GM10248 (cell line): ENCODE measurements at places on chromosomes 7 and 10.

GRCh38 chr10:132265890-132266496 lies 41.8 kb downstream of the STK32C start:
- no peak for DNase-seq

GRCh38 chr10:71763352-71764127 lies 9.8 kb downstream of the VSIR start:
- DNase-seq: no peak

- DNase-seq: no peak
These were observed 2.1 kb upstream of the AKR1D1 start for GRCh38 chr7:138074121-138074520.

- no peak for DNase-seq
These were observed 29.3 kb downstream of the CYTH3 start for GRCh38 chr7:6243168-6243567.

DNA sequence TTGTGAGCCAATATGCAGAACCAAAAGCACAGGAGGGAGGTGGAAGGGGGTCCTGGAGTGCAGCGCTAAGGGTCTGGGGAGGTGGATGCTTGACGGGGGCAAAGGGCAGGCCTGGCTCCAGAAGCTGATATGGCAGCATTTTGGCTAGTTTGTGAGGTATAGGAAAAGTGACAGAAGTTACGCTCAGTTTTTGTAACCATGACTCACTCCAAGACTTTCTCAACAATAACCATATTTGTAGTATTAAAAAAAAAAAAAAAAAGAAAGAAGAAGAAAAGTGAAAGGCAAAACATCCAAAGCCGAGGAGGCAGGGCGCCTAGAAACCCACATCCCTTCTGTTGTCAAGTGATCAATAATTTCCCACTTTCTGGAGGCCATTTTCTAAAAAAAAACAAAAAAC lies 92.3 kb downstream of the RNF216 start:
- no peak for DNase-seq

GRCh38 chr7:44380831-44381493 lies 55.6 kb upstream of the CAMK2B start:
- no peak for DNase-seq

- no peak for DNase-seq
These were observed 88.0 kb upstream of the PRSS58 start for GRCh38 chr7:142345811-142346210.

DNA sequence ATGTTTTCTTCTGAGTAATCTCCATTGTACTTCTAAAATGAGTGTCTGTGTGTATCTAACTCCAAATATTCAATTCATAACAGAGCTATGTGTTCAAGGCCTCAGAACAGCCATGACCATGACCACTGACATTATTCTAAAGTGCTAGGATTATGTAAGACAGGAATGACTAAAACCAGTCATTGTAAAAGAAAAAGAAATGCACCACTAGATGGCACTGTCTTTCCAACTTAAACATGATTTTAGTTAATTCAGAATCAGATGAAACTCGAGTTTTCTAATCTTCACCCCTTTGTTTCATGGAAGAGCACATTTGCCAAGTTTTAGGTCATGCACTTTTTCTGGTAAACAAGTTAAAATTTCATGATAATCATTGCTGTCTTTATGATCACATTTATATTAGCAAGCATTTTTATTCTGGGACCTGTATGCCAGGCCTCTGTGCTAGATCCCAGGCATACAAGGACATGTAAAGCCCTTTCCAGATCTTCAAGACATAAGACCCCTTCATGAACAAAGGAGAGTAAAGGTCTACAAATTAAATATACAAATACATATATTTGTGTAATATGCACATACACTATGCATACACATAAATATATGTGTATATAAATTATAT lies 26.1 kb upstream of the RSU1 start:
- peak; percentile 22 for DNase-seq

DNA sequence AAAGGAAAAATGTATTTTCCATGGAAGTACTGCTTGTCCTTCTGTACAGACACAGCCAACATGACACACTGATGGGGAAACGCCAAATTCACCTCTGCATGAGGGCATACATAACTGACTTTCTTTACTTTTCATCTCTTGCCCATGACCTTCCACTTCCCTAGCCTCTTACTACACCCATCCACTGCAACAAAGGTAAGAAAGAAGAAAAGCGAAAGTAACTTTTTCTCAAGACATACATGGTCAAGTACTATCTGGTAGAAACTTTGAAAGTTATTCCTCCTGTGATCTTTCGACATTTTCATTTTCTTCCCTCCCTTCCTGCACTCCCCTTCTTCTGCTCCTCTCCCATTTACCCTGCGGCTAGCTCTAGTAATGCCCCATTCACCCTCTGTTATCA lies 130.8 kb downstream of the USP6NL start:
- DNase-seq: no peak

DNA sequence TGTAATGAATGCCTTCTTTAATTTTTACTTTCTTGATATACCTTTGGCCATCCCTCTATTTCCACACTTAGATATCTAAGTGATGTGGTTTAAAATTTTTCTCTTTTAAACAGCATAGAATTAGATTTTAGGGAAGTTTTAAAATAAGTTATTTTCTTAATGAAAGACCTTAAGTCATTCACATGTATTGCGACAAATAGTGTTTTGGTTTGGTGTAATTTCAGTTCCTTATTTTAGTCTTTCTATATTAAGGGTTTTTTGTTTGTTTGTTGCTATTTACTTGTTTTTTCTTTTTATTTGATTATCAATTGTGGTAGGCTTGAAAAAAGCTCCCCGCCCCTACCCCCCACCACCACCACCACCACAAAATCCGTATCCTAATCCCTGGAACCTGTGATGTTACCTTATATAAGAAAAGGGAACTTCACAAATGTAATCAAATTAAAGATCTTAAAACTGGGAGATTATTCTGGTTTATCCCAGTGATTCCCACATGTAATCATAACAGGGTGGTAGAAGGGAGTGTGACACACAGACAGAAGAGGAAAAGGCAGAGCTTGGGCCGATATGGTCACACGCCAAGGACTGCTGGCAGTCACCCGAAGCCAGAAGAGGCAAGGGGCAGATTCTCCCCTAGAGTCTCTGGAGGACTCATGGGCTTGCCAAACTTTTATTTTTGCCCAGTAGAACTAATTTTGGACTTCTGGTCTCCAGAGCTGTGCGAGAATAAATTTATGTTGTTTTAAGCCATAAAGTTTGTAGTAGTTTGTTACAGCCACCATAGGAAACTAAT lies 149.7 kb downstream of the NPSR1 start:
- DNase-seq: no peak

DNA sequence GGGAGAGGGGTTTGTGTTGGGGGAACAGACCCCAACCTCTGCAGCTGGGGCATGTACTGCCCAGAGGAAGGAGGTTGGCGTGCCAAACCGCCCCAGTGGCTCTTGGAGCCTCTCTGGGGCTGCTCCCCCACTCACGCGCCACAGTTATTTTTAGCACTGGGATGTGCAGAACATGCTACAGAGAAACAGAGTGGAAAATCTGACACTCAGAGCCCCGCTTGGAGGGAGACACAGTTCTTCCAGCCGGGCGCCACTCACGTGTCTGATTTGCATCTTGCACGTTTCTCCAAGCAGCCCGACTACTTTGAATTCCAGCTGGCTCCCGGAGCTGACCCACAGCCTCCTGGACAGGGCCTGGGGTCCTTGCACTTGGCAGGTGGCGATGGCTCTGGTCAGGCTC lies 182.0 kb downstream of the RPS24 start:
- DNase-seq: no peak

- DNase-seq: no peak
These were observed 45.1 kb upstream of the NPTX2 start for GRCh38 chr7:98571986-98572385.

GRCh38 chr10:1281405-1281782 lies 225.2 kb downstream of the WDR37 start:
- DNase-seq: no peak

DNA sequence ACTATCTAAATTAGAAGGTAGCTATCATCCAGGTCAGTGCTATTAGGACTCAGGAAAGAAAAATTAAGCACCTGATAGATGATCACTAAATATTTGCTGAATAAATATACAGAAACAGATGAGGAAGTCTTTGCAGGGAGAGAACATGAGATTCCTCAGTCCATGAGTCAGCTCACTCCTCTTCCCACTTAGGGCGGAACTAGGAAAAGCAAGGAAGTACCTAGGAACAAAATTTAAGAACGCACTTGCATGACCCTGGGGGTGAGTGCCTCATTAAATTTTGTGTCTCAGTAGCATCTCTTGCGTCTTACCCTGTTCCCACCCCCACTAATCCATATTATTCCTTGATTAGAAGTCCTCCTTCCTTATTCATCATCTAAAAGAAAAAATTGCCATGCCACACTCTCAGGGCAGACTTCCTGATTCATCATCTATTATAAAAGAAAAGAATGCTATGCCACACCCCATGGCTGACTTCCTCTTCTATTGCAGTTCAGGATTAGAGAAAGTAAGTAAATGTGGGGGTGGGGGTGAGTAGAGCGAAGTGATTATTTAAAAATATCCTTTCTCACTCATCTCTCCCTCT lies 208.8 kb downstream of the THSD7A start:
- DNase-seq: no peak

DNA sequence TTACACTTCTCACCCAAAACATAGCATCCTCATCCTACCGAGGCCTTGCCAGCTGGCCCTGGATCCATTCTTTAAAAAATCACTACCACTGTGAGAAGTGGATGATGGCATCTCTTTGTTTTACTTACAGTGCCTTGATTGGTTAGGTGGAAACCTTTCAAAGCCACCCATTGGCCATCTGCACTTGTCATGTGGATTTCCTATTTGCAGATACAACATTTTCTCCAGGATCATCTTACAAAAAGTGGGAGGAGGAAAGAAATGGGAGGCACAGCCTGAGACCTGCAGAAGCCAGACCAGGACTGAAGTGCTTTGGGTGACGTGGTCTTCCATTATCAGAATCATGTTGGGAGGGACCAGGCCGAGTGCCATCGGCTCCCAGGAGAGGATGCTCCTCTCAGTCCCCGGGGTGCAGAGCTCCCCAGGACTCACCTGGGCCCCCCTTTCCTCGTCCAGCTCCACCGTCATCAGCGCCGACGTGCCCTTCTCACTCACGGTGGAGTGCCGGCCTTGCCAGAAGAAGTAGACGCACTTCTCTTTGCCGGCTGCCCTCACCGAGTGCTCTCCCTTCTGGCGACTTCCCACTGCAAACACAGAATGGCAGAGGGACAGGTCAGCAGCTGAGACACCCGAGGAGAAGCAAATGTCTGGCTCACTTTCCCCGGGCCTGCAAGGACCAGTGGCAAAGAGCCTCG lies 161.2 kb downstream of the SVIL start:
- DNase-seq: no peak

GRCh38 chr7:71264005-71264404 lies 132.1 kb downstream of the GALNT17 start:
- DNase-seq: no peak

- no peak for DNase-seq
These were observed 27.3 kb downstream of the CAMK2G start for GRCh38 chr10:73847031-73847430.

DNA sequence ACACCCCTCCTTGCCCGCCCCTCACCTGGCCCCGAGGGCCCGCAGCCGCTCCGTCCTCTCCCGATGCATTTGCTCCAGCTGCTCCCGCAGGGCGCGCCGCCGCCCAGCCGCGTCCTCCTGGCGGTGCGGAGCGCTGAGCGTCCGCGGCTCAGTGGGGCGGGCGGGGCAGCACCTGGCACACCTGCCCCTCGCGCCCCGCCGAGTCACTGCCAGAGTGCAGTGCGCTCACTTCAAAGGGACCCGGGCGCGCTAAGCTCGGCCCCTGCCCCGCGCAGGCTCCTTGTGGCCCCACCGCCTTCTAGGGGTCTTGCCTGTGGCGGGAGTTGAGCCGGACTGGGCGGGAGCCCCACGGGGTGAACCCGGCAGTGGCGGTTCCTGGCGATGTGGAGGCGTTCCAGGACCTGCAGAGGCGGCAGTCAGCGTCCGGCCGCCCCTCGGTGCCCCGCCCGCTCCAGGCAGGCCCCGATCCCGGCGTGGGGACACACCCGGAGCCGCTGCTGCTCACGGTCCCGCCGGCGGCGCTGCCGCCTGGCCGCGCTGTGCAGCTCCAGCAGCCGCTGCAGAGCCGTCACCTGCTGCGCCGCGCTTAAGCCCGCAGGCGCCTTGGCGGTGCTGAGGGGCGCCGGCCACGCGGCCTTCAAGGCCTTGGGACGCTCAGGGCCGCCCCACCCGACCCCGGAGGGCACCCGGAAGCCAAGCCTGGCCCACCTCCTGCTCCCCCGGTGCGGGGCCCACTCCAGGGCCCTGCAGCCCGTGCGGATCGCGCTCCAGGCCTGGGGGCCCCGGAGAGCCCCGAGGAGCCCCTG lies 6.7 kb downstream of the ATP6V1F start:
- peak; percentile 69 for DNase-seq
